Pancreas (tissue), 10 donors: ENCODE measurements at places on chromosomes 2 and 18. TPM values are rescaled to one million over a fixed set of nuclear protein-coding genes. Genes with fewer than 3 reads are reported as not detected.

The KLHL41 gene
- 0.19 TPM for total RNA-seq

DNA sequence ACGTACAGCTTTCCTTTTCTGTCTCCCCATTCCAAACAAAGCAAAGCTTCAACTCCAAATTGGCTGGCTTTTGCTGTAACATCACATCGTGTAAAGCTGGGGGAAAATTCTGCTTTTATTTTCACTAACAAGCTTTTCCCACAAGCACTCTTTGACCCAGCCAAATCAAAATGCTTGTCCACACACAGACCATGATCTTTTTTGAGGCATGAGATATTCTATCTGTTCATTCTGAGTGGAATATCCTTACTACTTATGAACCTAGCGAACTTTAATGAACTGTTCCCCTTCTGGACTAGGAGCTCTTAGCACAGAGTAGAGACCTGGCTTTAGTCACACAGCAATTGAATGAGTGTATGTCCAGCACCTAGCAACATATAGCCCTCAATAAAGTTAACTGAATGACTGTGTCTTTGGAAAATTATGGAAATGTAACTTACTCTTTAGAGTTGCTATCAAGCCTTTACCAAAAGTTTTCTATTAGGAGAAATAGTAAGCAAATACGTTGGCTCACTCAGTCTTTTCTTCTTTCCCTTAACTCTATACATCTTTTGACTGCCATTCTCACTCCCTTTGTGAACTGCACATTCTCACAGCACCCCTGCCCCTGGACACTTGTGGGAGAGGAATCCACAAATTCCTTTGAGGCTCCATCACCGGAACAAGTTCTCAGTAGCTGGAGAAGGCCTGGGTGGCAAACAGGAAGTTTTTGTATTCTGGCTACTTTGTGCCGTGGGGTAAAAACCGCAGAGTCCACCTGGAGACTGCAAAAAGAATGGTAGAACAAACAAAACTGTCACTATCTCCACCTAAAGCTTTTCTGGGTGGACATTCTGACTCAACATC is 1.3 kb upstream of the UBE2E3 start:
- no peak for DNase-seq
- no peaks in the 10 kb centered on the region for H3K27me3 ChIP-seq
- H3K4me3 ChIP-seq = no peak overlapping the region

The COBLL1 gene
- total RNA-seq = 60.8 TPM

GRCh38 chr18:70709144-70709543 is 420.3 kb downstream of the SOCS6 start:
- H3K4me1 ChIP-seq = no peaks in the 10 kb centered on the region
- H3K27me3 ChIP-seq = no peaks in the 10 kb centered on the region
- no peak for DNase-seq
- H3K36me3 ChIP-seq = no peaks in the 10 kb centered on the region
- H3K4me3 ChIP-seq = no peak overlapping the region

GRCh38 chr2:23383100-23383499 is 1.9 kb upstream of the KLHL29 start:
- H3K27me3 ChIP-seq = no peaks in the 10 kb centered on the region
- H3K4me3 ChIP-seq = no peak overlapping the region
- no peaks in the 10 kb centered on the region for H3K4me1 ChIP-seq
- H3K27ac ChIP-seq = no peak overlapping the region
- DNase-seq = no peak
